Activated naive CD4-positive, alpha-beta T cell (primary cell): ENCODE measurements at places on chromosomes 3 and 15.

DNA sequence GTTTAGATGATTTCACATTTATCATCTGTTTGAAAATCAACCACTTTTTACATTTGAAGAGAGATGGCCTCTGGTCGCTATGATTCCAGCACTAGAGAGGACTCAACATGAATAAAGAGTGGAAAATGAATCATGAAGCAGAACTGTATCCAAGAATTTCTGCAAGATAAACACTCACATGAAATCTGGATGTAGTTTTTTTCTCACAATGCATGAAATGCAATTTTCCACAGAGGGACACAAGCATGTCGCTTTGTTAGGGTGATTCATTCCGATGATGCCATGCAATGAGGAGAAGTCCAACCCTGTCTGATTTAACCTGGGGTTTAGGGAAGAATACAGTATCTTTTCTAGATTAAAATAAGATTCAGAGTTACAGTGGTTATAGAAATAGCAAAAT, 50.4 kb upstream of the ADCY5 start:
- no peak for DNase-seq

DNA sequence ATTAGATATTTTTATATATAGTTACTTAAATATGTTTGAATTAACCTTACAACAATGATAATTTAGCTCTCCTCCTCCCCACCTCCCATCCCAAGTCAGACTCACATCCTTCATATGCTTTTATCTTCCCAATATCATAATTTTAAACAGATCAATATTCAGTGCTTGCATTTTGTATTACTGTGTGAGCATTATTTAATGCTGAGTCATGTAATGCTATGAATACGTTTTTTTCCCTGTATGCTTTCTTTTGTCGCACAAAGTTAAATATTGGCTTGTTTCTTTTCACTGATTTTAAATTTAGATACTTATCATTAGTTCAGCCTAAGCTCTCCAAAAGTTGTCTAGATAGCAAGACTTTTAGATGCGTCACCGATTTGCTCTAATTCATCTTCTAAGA, 471.6 kb upstream of the SGO1 start:
- no peak for DNase-seq

DNA sequence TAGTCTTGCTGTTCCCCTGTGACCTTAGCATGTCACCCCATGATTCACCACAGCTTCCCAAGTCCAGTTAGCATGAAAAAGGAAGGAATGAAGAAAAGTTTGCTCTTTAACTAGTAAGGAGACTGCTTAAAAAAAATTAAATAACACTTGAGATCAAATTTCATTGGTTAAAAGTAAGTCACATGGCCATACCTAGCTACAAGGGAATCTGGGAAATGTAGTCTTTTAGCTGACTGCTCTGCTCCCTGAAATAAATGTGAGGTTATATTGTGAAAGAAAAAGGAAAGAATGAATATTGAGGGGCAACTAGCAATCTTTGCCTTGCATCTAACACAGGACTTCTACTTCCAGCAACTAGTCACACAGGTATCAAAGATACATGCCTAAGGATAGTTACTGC, 84.7 kb upstream of the LRRN1 start:
- no peak for DNase-seq

DNA sequence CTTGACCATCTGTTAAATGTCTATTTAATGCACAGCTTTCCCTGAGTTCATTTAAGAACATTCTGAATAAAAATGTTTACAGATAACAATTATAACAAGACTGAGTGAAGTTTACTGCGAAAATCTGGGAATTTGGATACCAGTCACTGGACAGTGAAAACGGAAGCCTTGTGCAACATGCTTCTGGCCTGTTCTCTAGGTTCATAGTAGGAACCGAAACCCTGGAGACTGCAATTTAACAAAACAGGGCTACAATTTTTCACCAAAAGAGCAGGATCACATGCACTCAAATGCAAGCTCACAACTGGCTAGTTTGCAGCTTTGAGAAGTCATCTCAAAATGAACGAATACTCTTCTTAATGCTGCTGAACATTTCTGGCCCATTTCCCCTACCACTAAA, 435.9 kb downstream of the NR2F2 start:
- no peak for DNase-seq

GRCh38 chr15:65873256-65873655, 4.0 kb downstream of the RAB11A start:
- DNase-seq, result no peak

- peak; percentile 34 for DNase-seq
Observed at GRCh38 chr3:5188419-5189221, 1.1 kb downstream of the EDEM1 start.

DNA sequence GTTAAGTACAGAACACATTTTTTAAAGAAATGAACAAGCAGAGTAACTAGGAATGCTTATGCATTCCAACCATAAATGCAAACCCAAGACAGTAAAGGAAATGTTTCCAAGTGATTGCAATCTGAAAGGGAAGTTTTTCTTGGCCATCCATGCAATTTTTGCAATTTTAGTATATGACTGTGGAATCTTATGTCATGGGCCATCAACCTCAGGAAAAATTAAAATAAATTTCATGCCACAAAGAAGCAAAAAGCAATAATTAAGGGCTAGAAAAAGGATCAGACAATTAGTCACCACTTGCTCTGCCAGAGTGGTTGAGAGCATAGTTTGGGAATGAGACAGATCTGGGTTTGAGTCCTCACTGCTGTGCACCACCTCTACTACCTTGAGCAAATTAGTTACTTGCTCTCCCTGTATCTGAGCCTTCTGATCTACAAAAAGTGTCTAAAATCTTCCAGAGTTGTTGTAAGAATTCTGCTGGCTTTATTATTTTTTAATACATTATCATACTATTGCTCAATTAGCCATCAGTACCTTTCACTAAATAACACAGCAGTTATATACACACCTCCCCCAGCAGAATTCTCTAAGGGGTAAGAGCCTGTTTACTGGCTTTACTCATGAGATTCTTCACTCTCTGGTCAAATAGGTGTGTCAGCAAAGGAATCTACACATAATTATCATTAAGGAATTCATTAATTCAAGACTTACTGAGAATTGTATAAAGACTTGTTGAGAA, 49.7 kb upstream of the FBN1 start:
- no peak for DNase-seq

GRCh38 chr3:155262295-155262694, 31.2 kb downstream of the STRIT1 start:
- DNase-seq, result no peak

GRCh38 chr3:108834551-108834950, 12.0 kb downstream of the TRAT1 start:
- no peak for DNase-seq

DNA sequence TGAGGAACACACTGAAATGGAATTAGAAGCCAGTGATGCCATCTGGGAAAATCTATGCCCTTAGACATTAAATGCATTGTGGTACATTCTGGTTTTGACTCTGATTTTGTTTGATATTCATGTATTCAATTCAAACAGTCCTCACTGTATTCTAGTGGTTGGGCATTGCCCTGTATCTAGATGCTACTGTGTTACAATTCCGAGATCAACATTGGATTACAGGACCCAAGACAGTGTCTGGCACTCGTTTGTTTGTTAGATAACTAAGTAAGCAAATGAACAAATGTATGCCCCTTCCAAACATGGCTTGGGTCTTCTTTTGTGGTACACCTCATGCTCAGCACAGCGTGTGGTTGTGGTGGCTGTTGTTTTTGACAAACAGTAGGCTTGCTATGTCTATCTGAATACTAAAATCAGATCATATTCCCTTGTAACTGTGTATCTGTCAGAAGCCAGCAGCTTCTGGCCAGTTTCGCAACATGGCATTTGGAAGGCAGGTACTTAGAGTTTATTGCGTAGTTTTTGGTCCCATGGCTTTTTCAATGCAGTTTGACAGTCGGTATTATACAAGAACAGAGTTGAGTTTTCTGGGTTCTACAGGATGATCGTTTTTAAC, 5.7 kb downstream of the FILIP1L start:
- DNase-seq, result no peak

GRCh38 chr3:153768561-153769469, 352.4 kb upstream of the ARHGEF26 start:
- peak; percentile 3 for DNase-seq

DNA sequence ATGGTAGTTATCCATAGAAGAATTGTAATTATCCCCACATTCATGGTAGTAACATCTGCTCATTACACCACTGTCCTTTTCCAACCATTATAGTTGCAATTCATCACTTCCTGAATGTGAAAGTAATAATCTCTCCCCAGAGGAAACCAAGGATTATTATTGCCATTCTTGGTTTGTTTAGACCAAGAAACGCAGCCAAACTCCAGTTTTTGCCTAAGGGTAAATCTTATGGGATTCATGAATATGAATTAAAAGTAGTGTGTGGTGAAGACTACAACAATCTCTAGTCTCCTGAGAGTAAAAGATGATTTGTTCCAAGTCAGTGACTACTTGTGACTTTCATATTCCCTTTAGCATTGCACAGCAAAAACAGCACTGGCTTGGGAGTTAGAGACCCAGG, 45.7 kb upstream of the ABI3BP start:
- no peak for DNase-seq

DNA sequence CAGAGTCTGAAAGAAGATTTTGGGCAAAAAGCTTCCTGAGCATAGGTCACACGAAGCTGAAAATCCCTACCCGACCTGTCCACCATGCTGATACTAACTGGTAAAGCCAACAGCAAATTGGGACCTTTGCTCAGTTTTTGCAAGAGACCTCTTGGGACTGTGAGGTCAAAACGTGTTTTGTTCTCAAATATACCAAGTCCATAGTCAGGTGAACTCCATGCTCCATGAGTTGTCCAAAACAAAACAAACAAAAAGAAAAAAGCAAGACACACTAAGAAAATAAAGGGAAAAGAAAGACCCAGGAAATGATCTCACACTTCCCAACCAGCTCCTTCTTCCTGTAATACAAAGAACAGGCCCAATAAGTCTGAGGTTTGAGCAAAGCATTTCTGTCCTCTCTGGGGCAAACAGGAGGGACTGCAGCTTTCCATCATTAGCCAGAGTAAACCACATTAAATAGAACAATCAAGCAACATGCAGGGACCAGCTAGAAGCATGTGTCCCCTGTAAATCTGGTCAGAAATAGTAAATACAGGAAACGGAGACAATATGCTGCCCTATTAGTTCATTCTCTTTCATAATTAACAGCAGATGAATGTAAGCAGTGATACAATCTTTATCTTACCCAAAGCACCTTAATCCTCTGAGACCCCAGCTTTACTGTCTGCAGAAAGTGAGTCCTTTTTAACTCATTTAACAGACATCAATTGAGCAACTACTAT, 125.0 kb upstream of the LIPC start:
- no peak for DNase-seq

GRCh38 chr3:43094381-43094780, 11.5 kb downstream of the POMGNT2 start:
- no peak for DNase-seq

GRCh38 chr15:83077491-83078230, 10.6 kb upstream of the BTBD1 start:
- no peak for DNase-seq

DNA sequence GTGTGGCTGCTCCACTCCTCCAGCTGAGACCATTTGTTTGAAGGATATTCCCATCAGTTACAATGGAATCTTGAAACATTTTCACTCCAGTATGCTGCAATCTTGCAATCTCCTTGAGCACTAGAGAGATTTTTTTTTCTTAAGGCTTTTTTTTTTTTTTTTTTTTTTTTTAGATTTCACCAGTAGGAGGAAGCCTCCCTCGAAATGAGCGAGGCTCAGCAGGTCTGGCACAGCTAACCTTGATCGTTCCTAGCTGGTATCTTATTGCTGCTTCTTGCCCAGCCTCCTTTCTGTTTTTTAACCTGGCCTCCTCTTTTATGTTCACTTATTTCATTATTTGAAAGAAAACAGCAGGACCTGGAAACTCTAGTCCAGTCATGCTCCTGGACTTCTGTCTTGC, 48.1 kb downstream of the RAP2B start:
- DNase-seq, result peak; percentile 3

- no peak for DNase-seq
Observed at GRCh38 chr3:44104668-44105321, 136.9 kb upstream of the TOPAZ1 start.

DNA sequence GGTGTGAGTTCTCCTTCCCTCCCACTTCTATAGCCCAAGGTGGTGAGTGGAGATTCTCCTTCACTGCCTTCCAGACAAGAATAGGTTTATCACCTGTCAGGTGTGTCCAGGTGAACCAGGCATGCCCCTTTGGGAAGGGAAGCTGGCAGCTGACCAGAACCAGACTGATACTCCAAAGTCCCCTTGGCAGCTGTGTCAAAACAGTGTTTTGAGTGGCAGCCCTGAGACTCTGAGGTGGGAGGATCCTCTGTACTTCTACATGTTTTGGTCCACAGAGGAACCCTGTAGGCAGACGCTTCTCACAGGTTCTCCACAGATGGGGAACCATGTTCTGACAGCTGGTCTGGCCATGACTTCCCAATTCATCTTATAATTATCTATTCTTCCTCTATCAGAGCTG, 30.1 kb downstream of the ISL2 start:
- no peak for DNase-seq
